ENCODE measurements at places on chromosomes 12 and 14. TPM values are rescaled to one million over a fixed set of nuclear protein-coding genes. Genes with fewer than 3 reads are reported as not detected.

The OVCH1 gene
- 0.25 TPM for total RNA-seq

DNA sequence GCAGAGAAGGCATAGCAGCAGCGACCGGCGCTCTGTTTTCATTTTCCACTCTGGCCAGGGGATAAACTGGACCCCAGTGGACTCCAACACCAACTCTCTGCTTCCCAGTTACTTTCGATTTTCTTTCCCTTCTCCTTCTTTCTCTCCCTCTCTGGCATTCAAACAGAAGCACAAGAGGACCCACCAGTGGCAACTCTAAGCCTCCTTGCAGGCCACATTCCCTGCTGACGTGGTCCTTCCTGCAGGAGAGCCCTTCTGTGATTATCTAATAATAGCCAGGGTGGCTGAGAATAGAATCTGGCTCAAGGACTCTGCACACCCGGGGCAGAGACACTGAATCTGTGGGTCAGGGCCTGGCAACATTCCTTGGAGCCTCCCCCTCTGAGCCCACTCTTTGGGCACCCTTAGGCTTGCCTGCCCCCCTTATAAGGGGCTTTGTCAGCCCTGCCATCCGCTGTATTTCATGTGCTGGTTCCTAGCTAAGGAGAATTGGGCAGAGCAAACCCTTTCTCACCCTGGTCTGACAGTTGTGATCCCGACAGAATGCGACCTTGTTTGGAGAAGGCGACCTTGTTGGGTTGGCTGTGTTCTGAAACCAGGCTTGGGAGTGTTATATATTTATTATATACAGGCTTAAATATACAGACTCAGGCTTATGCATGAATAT is 8.2 kb upstream of the HOXC6 start:
- H3K27ac ChIP-seq, result no peak overlapping the region
- H3K36me3 ChIP-seq, result no peaks in the 10 kb centered on the region
- peaks cover 99% of the 10 kb centered on the region for H3K27me3 ChIP-seq

GRCh38 chr12:98295681-98296080 is 219.7 kb upstream of the TMPO start:
- H3K4me1 ChIP-seq, result peaks cover 18% of the 10 kb centered on the region
- DNase-seq, result no peak
- H3K36me3 ChIP-seq, result no peaks in the 10 kb centered on the region

- H3K27ac ChIP-seq, result no peak overlapping the region
- peaks cover 8% of the 10 kb centered on the region for H3K36me3 ChIP-seq
- peaks cover 29% of the 10 kb centered on the region for H3K4me1 ChIP-seq
- DNase-seq, result no peak
Measured at GRCh38 chr12:104134882-104135281, 3.1 kb downstream of the NFYB start.

The TPH2 gene
- 0.55 TPM for total RNA-seq

The TDRD9 gene
- 0.17 TPM for total RNA-seq

The CCDC198 gene
- not detected for total RNA-seq

DNA sequence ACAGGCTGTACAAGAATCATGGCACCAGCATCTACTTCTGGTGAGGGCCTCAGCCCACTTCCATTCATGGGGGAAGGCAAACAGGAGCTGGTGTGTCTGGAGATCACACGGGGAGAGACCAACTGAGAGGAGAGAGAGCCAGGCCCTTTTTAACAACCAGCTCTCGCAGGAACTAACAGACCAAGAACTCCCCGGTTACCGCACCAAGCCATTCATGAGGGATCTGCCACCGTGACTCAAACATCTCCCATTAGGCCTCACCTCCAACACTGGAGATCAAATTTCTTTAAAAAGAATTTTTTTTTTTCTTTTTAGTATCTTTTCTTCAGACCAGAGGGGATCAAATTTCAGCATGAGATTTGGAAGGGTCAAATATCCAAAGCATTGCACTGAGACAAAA is 16.7 kb upstream of the AQP2 start:
- H3K36me3 ChIP-seq, result no peaks in the 10 kb centered on the region
- no peaks in the 10 kb centered on the region for H3K27me3 ChIP-seq
- no peak overlapping the region for H3K4me3 ChIP-seq

GRCh38 chr14:69657950-69658355 is 46.6 kb downstream of the SUSD6 start:
- peak overlapping the region; percentile 91 for H3K27ac ChIP-seq
- peak; percentile 22 for DNase-seq
- peaks cover 43% of the 10 kb centered on the region for H3K4me1 ChIP-seq
- no peak overlapping the region for H3K4me3 ChIP-seq
- 0 out of 2 replicates have a peak, but pooled peaks cover 4% of the 10 kb centered on the region for H3K36me3 ChIP-seq

DNA sequence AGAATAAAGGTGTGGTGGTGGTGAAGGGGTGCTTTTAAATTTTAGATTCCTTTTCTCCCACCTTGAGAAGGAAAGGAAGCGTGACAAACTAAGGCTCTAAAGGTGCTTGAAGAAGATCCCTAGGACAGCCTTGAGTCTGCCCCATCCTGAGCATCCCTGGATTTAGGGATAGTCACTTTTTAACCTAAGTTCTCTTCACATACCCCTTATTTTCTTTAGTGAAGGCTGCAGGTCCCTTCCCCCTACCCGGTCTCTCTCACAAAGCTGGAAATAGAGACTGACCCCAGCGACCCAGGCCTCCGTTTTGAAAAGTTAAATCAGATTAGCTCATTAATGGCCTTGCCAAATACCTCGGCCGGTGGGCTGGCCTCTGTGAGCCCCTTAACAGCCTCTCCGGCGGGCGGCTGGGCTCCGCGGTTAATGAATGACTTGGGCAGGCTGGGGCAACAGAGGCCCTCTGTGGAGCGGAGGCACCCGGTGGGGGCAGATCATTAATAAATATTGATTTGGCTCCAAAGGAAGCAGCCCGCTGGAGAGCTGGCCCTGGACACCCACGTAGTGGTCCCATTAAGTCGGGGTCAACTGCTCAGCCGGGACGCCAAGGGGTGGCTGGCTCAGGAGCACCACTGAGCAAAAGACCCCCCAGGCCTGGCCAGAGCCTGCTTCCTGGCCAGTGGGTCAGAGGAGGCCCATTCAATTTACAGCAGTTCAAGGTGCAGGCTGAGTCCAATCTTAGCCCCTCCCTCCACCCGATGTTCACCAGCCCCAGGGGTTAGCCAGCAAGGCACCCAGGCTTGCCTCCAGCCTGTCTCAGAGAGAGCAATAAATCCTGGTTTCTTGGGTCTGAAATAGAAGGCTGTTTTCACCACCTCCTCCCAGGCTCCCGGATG is 31.8 kb downstream of the PAH start:
- H3K27me3 ChIP-seq, result no peaks in the 10 kb centered on the region
- no peak for DNase-seq
- peaks cover 5% of the 10 kb centered on the region for H3K4me1 ChIP-seq
- no peaks in the 10 kb centered on the region for H3K36me3 ChIP-seq

GRCh38 chr12:108103517-108103916 is 25.6 kb upstream of the WSCD2 start:
- H3K4me1 ChIP-seq, result peaks cover 20% of the 10 kb centered on the region
- no peaks in the 10 kb centered on the region for H3K27me3 ChIP-seq
- H3K4me3 ChIP-seq, result no peak overlapping the region
- no peak for DNase-seq
- no peak overlapping the region for H3K27ac ChIP-seq

- no peak overlapping the region for H3K4me3 ChIP-seq
- DNase-seq, result no peak
- no peaks in the 10 kb centered on the region for H3K27me3 ChIP-seq
- H3K4me1 ChIP-seq, result no peaks in the 10 kb centered on the region
Measured at GRCh38 chr12:99910342-99910741, 74.4 kb downstream of the ANKS1B start.

DNA sequence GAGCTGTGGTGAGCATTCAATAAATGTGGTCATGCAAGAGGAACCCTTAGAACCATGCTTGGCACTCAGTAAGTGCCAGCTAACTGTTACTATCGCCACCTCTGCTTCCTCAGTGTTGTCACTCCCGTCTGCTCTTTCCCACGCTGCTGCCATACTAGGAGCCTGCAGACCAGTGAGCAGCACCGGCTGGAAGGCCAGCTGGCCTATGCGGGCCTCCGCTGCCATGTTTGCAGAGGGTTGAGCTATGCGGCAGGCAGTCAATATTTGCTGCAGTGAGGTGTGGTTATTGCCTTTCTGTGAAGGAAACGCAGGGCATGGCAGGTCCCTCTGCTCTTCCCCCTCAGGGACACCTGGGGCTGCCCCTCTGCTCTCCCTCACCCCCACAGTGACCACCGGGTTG is 13.0 kb downstream of the KMT5A start:
- peaks cover 2% of the 10 kb centered on the region for H3K4me1 ChIP-seq
- no peak for DNase-seq
- peaks cover 38% of the 10 kb centered on the region for H3K27me3 ChIP-seq
- H3K27ac ChIP-seq, result no peak overlapping the region
- peaks cover 37% of the 10 kb centered on the region for H3K36me3 ChIP-seq

DNA sequence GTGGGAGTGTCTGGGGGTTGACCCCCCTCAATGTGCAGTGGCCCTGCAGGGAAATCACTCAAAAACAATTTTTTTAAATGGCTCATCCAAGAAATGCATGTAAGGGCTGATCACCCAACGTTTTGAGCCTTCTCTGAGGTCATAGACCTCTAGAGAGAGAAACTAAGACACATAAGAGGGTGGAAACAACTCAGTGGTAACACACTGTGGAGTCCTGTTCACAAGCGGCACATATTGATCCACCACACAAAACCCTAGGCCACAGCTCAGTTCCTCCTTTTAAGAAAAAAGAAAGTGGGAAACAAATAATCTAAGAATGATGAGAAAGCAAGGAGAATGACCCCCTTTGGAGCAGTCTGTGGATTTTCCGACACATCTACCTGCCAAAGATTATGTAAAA is 83.0 kb upstream of the METAP2 start:
- DNase-seq, result no peak
- H3K27me3 ChIP-seq, result peaks cover 11% of the 10 kb centered on the region
- peaks cover 39% of the 10 kb centered on the region for H3K36me3 ChIP-seq
- no peak overlapping the region for H3K4me3 ChIP-seq
- H3K27ac ChIP-seq, result no peak overlapping the region
- H3K4me1 ChIP-seq, result peaks cover 11% of the 10 kb centered on the region

DNA sequence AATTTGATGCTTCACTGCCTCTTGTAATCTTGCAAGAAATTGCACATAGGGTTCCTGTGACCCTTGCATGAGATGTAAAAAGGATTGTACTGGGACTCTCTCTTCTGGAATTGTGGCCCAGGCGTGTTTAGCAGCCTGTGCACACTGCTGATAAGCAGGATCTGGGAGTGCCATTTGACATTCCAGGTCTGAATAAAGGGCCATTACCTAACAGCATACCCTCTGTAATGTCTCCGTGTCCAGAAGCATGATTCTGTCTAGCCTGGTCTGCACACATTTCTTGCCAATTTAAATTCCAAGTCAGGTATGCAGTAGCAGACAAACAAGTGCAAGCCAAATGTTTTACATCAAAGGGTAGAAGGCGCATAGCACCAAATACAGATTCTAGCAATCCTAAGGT is 18.1 kb upstream of the MAPKAPK5 start:
- no peak for DNase-seq
- peaks cover 22% of the 10 kb centered on the region for H3K36me3 ChIP-seq
- H3K4me1 ChIP-seq, result peaks cover 18% of the 10 kb centered on the region
- no peak overlapping the region for H3K4me3 ChIP-seq
- H3K27ac ChIP-seq, result no peak overlapping the region

GRCh38 chr14:99524091-99524661 is 43.0 kb downstream of the CCNK start:
- peak overlapping the region; percentile 14 for H3K27ac ChIP-seq
- H3K36me3 ChIP-seq, result no peaks in the 10 kb centered on the region
- H3K4me3 ChIP-seq, result 0 out of 2 replicates have a peak overlapping the region, but pooled peaks have one; percentile 1
- no peak for DNase-seq
- H3K4me1 ChIP-seq, result peaks cover 50% of the 10 kb centered on the region

The LRRC9 gene
- 0.79 TPM for total RNA-seq

DNA sequence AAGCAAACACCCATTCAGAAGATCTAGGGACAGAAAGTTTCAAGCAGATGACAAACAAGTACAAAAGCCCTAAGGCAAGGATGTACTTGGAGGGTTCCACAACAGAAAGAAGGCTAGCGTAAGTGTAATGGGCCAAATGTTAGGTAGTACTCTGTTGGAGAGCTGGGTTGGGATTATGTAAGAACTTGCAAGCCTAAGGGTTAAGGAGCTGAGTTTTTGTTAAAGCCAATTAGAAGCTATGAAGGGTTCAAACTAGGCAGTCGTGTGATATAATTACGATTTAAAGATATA is 41.4 kb downstream of the HECTD1 start:
- no peak for DNase-seq
- no peaks in the 10 kb centered on the region for H3K4me1 ChIP-seq
- H3K27me3 ChIP-seq, result no peaks in the 10 kb centered on the region
- H3K36me3 ChIP-seq, result peaks cover 62% of the 10 kb centered on the region
- no peak overlapping the region for H3K27ac ChIP-seq

The AQP2 gene
- not detected for total RNA-seq

DNA sequence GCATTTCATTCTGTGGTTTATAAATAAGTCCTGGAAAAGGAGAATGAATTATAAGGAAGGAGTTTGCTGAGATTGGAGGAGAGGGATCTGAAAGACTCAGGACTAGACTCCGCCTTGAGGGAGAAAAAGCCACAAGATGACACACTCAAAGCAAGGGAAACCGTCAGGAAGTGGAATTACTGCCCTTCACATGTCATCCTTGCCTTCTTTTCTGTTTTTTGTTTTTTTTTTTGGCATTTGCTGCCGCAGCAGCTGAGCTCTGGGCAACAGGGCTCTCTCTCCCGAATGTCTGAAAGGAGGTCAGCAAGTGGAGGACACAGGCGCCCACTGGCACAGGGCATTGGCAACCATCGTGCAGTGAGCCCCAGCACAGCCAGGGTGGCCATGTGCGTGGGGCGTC is 344.9 kb downstream of the DPF3 start:
- no peaks in the 10 kb centered on the region for H3K36me3 ChIP-seq
- DNase-seq, result no peak
- H3K4me1 ChIP-seq, result peaks cover 34% of the 10 kb centered on the region

The RAD51AP1 gene
- total RNA-seq, result 39.4 TPM

GRCh38 chr12:62533755-62534107 is 67.1 kb downstream of the MON2 start:
- peaks cover 16% of the 10 kb centered on the region for H3K36me3 ChIP-seq
- H3K27ac ChIP-seq, result peak overlapping the region; percentile 14
- DNase-seq, result no peak
- no peak overlapping the region for H3K4me3 ChIP-seq

GRCh38 chr12:110936367-110937103 is 16.2 kb upstream of the MYL2 start:
- peak overlapping the region; percentile 99 for H3K27ac ChIP-seq
- peak overlapping the region; percentile 78 for H3K4me3 ChIP-seq
- DNase-seq, result peak; percentile 53
- peaks cover 66% of the 10 kb centered on the region for H3K4me1 ChIP-seq
- H3K27me3 ChIP-seq, result peaks cover 18% of the 10 kb centered on the region

GRCh38 chr12:49706351-49707127 is 666 bp downstream of the FMNL3 start:
- no peaks in the 10 kb centered on the region for H3K36me3 ChIP-seq
- no peak overlapping the region for H3K27ac ChIP-seq
- DNase-seq, result peak; percentile 41
- peaks cover 42% of the 10 kb centered on the region for H3K4me1 ChIP-seq

The GUCY2C gene
- 3.4 TPM for total RNA-seq

The LAG3 gene
- 2.6 TPM for total RNA-seq

The TMEM119 gene
- 0.20 TPM for total RNA-seq

- H3K36me3 ChIP-seq, result peaks cover 12% of the 10 kb centered on the region
- H3K27me3 ChIP-seq, result no peaks in the 10 kb centered on the region
- no peak overlapping the region for H3K4me3 ChIP-seq
- DNase-seq, result no peak
- peaks cover 12% of the 10 kb centered on the region for H3K4me1 ChIP-seq
Measured at GRCh38 chr12:79302162-79302814, 388.5 kb downstream of the PAWR start.

- no peak overlapping the region for H3K27ac ChIP-seq
Measured at GRCh38 chr12:78540606-78541336, 323.8 kb upstream of the SYT1 start.

Data from WTC11 (cell line).